Caco-2 (cell line): ENCODE measurements at places on chromosomes 1 and 21. TPM values are rescaled to one million over a fixed set of nuclear protein-coding genes. Genes with fewer than 3 reads are reported as not detected.

Gene TMEM81
- 3.3 and 4.3 TPM in 2 replicates for total RNA-seq

Gene TNFRSF4
- total RNA-seq: not detected in 2 replicates

Gene CR1L
- not detected in 2 replicates for total RNA-seq

Gene DVL1
- 40.6 and 43.0 TPM in 2 replicates for total RNA-seq

Gene GBP2
- 0.23 TPM in 1 of 2 replicates, not detected in the other for total RNA-seq

Gene RHOU
- total RNA-seq: 17.4 and 18.5 TPM in 2 replicates

Gene UBR4
- 317 and 318 TPM in 2 replicates for total RNA-seq

Gene SMPDL3B
- total RNA-seq: 11.3 and 11.7 TPM in 2 replicates

Gene CHRNB2
- 0.09 TPM in 1 of 2 replicates, not detected in the other for total RNA-seq

Gene VANGL2
- 3.2 and 3.4 TPM in 2 replicates for total RNA-seq

Gene OR2G3
- not detected in 2 replicates for total RNA-seq

Gene DNM3
- total RNA-seq: 0.11 TPM in 1 of 2 replicates, not detected in the other

Gene PLPPR5
- total RNA-seq: not detected in 2 replicates

Gene CASQ1
- not detected in 2 replicates for total RNA-seq
